Femur (tissue), 1 donor: ENCODE measurements at places on chromosomes 16 and 17.

DNA sequence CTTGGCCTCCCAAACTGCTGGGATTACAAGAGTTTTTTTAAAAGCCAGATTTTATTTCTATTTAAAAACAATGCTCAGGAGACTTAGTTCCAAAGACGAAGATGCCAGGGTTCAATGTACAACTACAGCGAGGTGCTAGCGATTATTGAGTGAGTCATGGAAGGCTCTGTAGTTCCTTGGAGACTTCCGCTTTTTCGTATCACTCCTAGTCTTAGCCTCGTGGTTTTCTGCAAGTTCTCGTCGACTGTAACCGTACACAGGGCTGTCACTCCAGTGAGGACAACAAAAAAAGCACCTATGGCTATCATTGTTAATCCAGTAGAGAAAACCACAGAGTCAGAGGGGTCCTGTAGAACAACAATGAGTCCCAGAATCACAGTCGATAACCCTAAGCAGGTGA lies 22.7 kb upstream of the ZC3H7A start:
- no peak for DNase-seq

GRCh38 chr17:4734857-4735475 lies 3.7 kb downstream of the MED11 start:
- DNase-seq = peak; percentile 16

GRCh38 chr17:45755050-45755449 lies 29.1 kb upstream of the CRHR1 start:
- DNase-seq = no peak

- DNase-seq = peak; percentile 32
These were observed 292.0 kb downstream of the CPPED1 start for GRCh38 chr16:12511708-12512107.

DNA sequence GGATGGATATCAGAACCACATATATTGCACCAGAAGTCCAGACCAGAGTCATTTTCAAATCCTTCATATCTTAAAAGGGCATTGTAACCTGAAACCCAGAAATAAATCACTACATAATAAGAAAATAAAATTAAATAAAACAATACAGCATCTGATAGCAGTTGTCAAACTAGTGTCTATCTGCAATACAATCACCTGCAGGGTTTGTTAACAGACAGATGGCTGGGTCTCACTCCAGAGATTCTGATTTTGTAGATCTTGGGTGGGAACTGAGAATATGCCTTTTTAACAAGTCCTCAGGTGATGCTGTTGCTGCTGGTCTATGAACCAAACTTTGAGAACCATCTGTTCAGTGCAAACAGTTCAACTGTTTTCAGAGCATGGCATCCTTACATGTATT lies 37.6 kb downstream of the NME2 start:
- no peak for DNase-seq

DNA sequence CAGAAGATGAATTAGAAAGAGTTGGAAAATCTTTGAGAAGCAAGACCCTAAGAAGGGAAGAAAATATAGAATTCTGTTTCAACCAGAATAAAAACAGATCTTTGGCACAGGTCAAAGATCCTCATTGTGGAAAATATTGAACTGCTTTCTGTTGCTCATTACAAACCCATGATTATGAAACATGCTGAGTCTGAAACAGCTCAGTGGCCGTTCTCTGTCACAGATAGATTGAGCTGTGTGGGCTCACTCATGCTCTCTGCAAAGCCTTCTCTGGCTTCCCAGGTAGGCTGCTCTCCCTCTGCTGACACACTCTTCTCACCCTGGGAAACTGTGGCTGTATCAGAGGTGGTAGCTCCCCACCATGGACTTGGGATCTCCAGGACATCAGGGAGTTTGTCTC lies 3.4 kb upstream of the KRT38 start:
- no peak for DNase-seq

DNA sequence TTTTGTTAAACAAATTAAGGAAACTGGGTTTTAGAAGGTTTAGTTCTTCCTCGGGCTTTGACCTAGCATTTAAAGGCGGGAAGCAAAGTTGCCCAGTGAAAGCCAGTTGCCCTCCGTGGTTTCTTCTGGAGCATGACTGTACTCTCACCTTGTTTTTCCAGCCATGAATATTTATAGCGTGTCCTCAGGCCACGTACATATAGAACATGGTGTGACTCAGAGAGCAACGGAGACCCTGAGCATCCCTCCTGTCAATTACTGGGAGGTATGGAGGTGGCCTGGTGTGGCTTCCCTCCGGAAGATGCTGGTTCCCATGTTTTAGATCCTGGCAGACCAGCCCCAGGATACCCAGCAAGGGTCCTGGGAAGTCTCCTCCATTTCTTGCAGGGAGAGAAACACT lies 48.4 kb downstream of the AKAP1 start:
- no peak for DNase-seq

- peak; percentile 95 for DNase-seq
These were observed at the start of gene NXN for GRCh38 chr17:979539-980405. Gene NXN (minus strand): TSS chr17:979776.

- DNase-seq = no peak
These were observed 22.9 kb upstream of the PLLP start for GRCh38 chr16:57307365-57307764.

- no peak for DNase-seq
These were observed 174.6 kb downstream of the TOX3 start for GRCh38 chr16:52372313-52372712.

GRCh38 chr17:82152556-82153294 lies 54.7 kb upstream of the FASN start:
- DNase-seq = no peak

DNA sequence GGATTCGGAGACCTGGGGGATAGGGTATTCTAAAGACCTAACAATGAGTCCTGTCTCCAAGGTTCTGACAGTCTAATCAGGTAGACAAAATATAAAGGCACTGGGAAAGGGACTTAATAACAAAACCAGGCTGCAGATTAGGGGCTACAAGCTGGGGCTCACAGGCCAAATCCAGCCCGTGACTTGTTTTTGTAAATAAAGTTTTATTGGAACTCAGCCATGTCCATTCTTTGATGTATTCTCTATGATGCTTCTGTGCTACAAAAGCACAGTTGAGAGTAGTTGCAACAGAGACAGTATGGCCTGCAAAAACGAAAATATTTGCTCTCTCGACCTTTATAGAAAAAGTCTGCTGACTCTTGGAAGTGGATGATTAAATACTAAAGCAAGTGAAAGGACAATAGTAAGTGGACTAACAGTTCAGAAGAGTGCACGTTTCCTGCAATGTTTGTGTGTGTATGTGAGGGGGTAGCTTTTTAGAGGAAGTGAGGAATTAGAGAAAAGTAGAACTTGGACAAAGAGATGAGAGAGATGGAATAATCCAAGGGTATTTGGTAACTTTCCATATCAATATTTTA lies 115.4 kb upstream of the ZFHX3 start:
- DNase-seq = no peak

DNA sequence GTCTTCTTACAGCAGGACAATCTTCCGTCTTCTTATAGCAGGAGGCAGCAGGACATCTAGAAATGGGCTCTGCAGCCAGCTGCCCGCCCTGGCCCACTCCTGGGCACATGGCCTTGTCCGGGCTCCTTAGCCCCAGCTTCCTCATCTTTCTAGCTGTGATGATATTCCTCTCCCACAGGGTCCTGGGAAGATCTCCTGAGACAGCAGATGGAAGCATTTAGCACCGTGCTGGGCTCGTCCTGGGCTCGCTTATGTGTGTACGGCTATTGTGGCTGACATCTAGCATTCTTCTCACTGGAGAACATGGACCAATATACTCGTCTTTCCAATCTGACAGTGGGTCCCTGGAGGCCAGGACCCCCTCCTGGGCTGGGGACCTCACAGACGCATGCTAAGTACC lies 48.5 kb downstream of the TIMM22 start:
- DNase-seq = no peak

DNA sequence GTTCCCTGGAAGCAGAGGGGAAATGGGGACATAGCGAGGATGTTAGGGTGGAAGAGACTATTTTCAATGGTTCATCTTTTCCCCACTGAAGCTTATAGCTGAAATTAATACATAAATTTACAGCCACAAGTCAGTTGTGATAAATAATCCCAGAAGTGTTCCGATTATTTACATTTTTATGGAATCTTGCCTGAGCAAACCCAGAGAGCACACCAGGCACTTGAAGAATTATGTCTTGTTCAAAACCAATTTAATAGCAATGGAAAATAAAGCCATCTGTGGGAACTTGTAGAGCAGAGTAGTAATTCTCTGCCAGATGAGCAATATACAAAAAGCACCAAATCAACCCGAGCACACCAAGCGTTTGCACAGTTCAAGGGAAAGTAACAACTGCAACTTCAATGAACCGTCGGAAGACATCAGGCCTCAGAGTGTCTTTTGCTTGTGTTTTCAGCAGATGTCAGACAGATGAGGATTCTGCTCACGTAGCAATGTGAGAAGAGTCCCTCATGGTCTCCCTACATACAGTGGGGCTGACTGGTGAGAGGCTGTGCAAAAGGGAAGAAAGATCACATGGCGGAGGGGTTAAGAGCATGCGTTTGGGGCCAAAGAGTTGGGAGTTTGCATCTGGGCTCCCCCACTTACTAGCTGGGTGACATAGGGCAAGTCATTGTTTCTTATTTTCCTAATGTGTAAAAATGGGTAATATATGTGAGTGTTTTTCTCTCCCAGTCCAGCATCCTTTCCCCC lies 148.7 kb upstream of the HS3ST2 start:
- no peak for DNase-seq

DNA sequence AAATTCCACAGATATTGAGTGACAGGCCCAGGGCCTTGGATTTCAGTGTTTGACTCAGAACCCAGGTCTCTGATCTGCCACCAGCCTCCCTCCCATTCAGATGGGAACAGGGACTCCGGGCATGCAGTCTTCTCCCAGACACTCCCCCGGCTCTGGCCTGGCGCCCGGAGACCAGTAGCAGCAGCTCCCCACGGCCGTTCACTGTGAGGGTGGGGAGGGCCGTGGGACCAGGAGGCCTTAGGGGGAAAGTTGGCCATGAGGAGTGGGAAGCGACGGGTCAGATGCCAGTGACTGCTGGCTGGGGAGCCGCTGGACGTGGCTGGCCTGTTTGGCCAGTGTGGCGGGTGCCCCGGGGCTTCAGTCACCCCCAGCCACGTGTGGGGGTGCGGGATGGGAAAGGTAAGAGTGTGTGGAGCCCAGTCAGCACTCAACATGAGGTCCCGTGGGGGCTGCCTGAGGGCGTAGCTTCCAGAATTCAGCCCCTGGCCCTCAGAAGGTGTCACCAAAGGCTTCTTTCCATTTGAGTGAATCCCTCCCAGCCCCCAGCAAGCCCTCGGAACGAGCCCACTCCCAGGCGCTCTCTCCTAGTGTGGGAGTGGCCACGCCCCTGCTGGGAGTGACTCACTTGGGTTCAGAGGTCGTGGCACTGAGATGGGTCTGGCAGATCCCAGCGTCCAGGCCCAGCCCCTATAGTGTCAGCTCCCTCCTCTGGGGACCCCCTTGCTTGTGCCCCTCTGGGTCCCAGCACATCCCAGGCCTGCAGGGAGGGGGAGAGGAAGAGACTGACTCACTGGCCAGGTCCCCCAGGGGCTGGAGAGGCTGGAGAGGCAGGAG lies 309.4 kb downstream of the SEC14L1 start:
- no peak for DNase-seq

DNA sequence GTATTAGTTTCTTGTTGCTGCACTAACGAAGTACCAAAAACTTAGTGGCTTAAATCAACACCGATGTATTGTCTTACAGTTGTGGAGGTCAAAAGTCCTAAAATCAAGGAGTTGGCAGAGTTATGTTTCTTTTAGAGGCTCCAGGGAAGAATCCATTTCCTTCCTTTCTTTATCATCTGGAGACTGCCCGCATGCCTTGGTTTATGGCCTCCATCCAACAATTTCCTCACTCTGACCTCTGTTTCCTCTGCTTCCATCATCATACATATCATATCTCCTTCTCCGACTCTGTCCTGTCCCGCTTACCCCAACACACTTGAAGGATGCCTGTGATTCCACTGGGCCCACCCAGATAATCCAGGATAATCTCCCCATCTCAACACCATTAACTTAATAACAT lies 627.8 kb downstream of the KCNJ2 start:
- DNase-seq = no peak

DNA sequence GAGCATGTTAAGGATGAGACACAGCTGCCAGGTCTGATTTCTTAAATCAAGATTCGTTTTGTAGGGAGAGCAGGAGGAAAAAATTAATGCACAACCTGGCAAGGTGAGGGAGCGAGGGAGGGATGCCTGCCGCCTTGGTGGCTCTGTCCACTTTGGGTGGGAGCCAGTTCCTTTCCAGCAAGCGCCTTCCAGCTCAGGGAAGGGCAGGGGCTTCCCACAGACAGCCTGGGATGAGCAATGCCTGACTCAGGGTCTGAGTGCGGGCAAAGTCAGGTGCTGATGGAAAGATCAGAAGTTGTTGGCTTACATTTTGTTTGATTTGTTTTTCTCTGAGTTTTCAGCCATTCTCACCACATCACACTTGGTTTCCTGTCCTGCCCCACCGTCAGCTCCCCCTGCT lies 220.7 kb downstream of the ENGASE start:
- DNase-seq = no peak

GRCh38 chr17:40028595-40028994 lies 13.4 kb downstream of the CSF3 start:
- no peak for DNase-seq

DNA sequence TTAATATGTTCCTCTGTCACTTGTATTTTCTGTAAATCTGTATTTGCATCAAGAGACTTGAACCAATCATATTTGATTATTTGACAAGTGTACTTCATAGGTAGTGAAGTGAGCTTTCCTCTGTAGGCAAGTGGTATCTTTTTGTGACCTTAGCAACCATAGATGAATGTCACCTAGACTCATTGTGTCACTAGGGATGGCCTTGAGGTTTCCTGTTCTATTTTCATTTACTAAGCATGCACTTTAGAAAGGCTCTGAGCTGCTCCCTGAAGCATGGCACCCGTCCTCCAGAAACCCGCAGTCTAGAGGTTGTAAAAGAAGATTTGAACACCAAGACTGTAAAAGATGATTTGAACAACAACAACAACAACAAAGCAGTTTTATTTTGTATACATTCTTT lies 151.7 kb downstream of the PRKCB start:
- no peak for DNase-seq

- DNase-seq = no peak
These were observed 29.4 kb upstream of the MYH10 start for GRCh38 chr17:8659758-8660410.

GRCh38 chr17:19978209-19978802 lies 678 bp upstream of the AKAP10 start:
- no peak for DNase-seq

DNA sequence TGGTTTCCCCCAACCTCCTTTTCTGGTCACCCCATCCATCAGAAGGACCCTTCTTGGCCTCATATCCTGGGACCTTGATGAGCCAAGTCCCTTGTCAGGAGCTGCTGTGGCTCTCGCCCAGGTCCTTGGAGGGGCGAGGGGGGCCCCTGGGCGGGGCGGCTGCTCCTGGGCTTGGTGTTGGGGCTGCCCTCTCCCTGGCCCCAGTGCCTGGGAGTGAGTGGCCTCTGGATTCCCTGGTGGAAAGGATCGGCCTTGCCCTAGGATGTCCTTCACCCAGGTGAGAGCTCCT lies 6.2 kb upstream of the NOTUM start:
- no peak for DNase-seq
